ENCODE measurements at places on chromosomes 13 and 19. TPM values are rescaled to one million over a fixed set of nuclear protein-coding genes. Genes with fewer than 3 reads are reported as not detected.

- H3K27ac ChIP-seq: no peak overlapping the region
- no peak overlapping the region for H3K4me3 ChIP-seq
Measured at GRCh38 chr13:50766013-50766412, 77.5 kb downstream of the DLEU7 start.

DNA sequence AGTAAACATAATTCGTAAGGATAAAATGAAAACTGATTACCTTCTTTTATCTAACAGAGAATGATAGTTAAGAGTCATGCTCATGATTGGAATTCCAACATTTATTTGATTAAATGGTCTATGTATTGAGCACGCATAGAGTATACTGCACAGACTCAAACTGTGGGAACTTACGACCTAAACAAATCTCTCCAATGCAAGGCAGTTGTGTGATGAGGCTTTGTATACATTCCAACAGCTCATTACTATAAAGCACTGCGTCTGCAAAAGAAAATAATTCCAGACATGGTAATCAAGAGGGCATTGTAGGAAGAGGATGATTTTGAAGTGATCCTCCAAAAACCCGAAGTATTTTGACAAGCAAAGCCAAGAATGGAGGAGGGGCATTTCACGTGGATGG is 169.5 kb downstream of the NUFIP1 start:
- no peaks in the 10 kb centered on the region for H3K4me1 ChIP-seq
- H3K27me3 ChIP-seq: no peaks in the 10 kb centered on the region
- H3K36me3 ChIP-seq: no peaks in the 10 kb centered on the region
- no peak for DNase-seq

GRCh38 chr13:40618581-40619478 is 47.6 kb downstream of the FOXO1 start:
- no peaks in the 10 kb centered on the region for H3K36me3 ChIP-seq
- no peaks in the 10 kb centered on the region for H3K27me3 ChIP-seq
- no peak overlapping the region for H3K27ac ChIP-seq
- no peak for DNase-seq

Gene SRRM5
- 0.08 TPM for total RNA-seq

Gene GFY
- total RNA-seq: not detected

DNA sequence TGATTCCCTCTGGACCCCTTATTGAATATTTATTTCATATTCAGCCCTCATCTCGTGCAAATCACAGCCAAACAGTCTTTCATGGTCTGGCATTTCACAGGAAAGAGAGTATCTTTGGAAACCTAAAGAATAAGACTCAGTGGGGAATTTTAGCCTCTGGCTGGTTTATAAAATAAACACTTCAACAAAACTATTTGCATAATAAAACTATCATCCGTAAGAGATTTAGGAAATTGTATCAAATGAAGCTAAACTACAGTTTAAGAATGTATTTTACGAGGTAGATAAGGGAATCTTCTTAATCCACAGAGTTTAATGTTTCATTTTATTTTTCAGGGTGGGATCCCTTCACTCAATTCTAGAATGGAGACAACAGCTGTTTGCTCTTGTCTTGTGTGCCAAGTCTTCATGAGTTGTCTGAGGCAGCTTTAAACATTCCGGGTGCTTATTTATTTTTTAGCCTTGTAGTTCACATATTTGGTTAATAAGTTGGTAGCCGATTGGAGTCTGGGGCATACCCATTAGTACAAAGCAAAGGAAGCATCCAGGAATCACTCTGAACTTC is 634.4 kb upstream of the KLF12 start:
- H3K36me3 ChIP-seq: no peaks in the 10 kb centered on the region
- H3K27me3 ChIP-seq: no peaks in the 10 kb centered on the region
- H3K4me1 ChIP-seq: no peaks in the 10 kb centered on the region
- no peak overlapping the region for H3K27ac ChIP-seq
- H3K4me3 ChIP-seq: no peak overlapping the region

- no peaks in the 10 kb centered on the region for H3K36me3 ChIP-seq
- DNase-seq: no peak
- no peak overlapping the region for H3K4me3 ChIP-seq
- H3K27me3 ChIP-seq: peaks cover 12% of the 10 kb centered on the region
- H3K4me1 ChIP-seq: peaks cover 7% of the 10 kb centered on the region
Measured at GRCh38 chr19:50563597-50563996, 4.6 kb downstream of the LRRC4B start.

DNA sequence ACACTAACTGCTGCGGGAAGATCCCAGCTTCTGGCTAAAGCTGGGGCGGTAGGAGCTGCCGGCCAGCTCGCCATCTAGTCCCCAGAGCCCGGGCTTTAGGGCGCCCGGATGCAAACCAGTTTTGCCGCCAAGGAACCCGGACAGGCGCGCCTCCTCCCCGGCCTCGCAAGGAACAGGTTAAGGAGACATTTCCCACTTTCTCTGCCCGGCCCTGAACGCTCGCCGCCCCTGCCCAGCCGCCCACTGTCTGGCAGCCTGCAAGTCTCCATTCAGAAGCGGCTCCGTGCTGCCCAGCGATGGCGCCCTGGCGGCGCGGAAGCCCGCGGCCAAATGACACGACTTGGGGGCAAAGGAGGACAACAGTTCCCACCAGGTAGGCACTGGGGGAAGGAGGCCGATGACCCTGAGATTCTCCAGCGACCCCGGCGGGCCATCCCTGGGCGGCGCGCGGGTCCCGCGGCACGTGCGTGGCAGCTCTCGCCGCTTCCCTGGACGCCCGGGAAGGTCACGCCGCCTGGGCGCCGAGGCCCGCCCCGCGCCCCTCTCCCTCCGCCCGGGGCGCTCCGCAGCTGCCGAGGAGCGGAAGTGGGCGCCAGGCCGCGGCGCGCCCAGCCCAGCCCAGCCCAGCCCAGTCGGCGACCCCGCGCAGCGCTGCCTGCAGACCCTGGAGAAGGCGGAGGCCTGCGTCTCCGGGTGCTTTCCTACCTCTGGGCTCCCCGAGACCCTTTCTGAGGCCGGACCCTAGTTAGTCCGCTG is 42.2 kb upstream of the HNRNPA1L2 start:
- H3K27ac ChIP-seq: no peak overlapping the region
- no peaks in the 10 kb centered on the region for H3K36me3 ChIP-seq
- H3K27me3 ChIP-seq: peaks cover 1% of the 10 kb centered on the region
- peak overlapping the region; percentile 50 for H3K4me3 ChIP-seq

GRCh38 chr13:27425158-27425917 is 919 bp downstream of the GTF3A start:
- DNase-seq: no peak
- H3K27ac ChIP-seq: peak overlapping the region; percentile 81
- peak overlapping the region; percentile 68 for H3K4me3 ChIP-seq
- peaks cover 10% of the 10 kb centered on the region for H3K36me3 ChIP-seq
- no peaks in the 10 kb centered on the region for H3K27me3 ChIP-seq
